Renal cortex interstitium (tissue), 15 donors: ENCODE measurements at places on chromosomes 11 and 22.

GRCh38 chr11:65625628-65626342, 10.2 kb downstream of the PCNX3 start:
- no peak for DNase-seq

DNA sequence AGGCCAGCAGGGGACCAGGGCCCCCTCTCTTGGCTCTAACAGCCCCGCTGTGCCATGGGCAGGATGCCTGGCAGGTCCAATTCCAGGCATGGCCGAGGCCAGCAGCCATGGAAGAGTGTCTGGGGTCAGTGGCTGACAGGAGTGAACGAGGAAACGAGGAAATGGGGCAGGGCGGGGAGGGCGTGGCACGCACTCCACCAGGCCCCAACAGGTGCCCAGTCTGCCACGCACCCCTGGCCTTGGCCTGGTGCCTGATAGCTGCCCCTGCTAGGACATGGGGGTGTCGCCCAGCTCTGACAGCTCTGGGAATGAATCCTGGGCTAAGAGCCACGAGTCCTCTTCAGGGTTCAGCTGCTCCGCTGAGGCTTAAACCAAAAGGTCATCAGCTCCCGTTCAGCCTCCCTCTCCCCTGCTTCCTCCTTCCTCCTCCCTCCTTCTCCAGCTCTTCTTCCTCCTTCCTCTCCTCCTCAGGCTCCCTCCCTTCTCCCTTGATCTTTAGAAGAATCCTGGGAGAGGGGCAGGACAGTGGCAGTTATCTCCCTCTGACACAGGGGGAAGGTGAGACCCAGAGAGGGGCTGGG, 11.5 kb upstream of the TBC1D22A start:
- no peak for DNase-seq

DNA sequence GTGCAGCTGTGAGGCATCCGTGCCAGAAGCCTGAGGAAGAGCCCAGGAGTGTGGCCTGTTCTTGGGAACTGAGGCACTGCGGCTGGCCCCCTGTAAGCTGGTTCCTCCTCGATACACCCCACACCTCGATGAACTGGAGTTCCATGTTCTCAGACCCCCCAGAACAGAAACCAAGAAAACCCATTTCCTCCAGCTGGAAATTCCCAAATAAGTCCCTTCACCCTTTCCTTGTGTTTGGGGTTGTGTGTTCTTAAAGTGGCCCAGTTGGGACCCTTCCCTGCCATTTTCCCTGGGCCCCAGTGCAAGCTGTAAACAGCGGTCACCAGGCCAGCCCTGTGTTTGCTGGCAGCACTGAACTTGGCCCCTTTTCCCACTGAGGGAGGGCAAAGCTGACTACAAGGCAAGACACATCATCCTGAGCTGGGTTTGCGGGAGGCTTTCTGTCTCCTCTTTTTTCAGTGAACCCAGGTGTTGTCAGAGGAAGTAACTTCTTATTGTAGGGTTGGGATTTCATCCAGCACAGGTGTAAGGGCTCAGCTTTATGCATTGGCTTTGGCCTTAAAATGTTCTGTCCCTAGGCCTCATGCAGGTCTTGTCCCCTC, 60.1 kb upstream of the MPEG1 start:
- DNase-seq = no peak

DNA sequence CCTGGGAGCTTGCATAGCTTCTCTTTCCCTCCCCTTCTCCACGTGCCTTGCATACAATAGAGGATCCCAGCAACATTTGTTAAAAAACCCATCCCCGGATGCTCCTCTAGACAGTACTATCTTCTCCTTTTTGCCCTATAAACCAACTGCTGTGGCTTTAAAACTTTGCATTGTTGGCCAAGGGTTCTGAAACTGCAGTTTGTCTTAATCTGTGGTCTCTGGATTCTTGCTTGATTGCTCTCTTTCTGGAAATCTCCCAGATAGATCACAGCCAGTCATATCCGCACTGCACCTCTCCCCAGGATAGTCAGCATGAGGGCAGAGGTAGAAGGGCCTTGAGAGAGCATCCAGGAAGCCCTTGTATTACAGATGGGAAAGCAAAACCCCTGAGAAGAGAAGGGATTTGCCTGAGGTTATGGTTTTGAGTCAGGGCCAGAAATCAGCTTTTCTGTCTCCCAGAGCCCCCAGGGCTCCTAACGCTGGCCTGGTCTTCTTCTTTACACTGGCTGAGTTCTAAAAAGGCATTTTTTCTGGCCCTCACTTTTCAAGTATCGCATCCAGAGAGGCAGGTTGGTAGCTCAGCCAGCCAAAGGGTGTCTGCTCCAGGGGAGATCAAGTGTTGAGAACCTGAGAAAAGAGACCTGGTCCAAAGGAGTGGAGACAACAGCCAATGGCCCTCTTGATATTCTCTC, 70.6 kb downstream of the ADM start:
- no peak for DNase-seq

GRCh38 chr11:69828971-69829344, 9.7 kb upstream of the FGF3 start:
- no peak for DNase-seq

GRCh38 chr22:31313366-31314147, 21.3 kb upstream of the PIK3IP1 start:
- peak; percentile 67 for DNase-seq

- DNase-seq = no peak
Measured at GRCh38 chr11:18704698-18705097, 6.1 kb downstream of the TMEM86A start.

GRCh38 chr22:49967706-49968208, 7.2 kb downstream of the PIM3 start:
- no peak for DNase-seq

GRCh38 chr11:73413256-73413655, 37.1 kb downstream of the RELT start:
- DNase-seq = no peak

- DNase-seq = no peak
Measured at GRCh38 chr11:123547180-123547579, 107.2 kb downstream of the SCN3B start.

- DNase-seq = no peak
Measured at GRCh38 chr11:68406324-68407313, 53.9 kb upstream of the PPP6R3 start.

DNA sequence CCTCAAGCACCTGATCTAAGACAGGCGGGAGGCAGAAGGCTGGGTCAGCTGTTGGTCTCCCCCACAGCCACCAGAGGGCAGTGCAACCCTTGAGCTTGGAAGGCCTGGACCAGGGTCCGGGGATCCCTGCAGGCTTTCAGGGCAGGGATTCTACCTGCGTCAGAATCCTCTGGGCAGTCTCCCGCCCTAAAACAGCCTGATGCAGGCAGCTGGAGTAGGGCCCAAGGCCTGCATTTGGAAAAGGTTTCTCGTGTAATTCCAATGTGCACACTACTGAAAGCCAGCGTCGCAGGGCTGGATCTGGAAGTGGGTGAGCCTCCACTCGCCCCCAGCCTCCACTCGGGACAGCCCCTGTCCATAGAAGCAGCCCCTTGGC, 31.8 kb downstream of the BID start:
- peak; percentile 71 for DNase-seq
